ENCODE measurements at places on chromosomes 1 and 21.

DNA sequence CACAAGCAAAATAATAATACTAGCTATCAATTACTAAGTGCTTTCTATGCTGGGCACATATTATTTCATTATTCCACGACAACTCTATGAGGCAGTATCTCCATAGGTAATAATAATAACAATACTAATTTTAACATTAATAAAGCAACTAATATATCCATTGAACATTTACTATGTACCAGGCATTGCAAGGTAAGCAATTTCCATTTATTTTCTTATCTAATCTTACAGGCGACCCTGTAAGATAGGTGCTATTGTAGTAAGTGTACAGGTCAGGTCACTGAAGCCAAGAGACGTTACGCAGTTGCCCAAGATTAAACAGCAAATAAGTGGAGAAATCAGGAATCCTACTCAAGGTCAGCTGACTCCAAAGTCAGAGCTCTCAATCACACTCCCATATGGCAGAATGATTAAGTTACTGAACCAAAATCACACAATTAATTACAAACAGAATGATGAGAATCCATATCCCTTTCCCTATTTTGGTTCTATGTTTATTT, 198.4 kb downstream of the SLC45A1 start:
- DNase-seq, result no peak

GRCh38 chr21:25501996-25502665, 105.2 kb downstream of the MRPL39 start:
- DNase-seq, result no peak

DNA sequence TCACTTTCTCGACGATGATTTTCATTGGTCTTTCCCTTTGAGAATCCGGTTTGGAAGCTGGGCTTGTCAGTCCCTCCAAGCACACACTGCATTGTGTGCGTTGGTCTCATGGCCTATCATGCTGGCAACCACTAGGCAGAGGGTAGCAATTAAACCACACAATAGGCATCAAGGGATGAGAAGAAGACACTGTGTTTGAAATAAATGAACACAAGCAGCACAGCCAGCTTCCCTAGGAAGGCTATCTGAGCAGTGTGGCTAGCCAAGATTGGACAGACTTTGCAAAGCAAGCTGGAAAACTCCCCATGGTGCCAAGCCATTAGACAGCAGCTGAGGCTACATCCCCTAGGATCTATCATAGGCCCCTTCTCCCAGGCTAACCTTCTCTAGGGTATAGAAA, 288.7 kb downstream of the NUF2 start:
- no peak for DNase-seq

GRCh38 chr1:86953167-86953566, 38.7 kb downstream of the HS2ST1 start:
- no peak for DNase-seq

DNA sequence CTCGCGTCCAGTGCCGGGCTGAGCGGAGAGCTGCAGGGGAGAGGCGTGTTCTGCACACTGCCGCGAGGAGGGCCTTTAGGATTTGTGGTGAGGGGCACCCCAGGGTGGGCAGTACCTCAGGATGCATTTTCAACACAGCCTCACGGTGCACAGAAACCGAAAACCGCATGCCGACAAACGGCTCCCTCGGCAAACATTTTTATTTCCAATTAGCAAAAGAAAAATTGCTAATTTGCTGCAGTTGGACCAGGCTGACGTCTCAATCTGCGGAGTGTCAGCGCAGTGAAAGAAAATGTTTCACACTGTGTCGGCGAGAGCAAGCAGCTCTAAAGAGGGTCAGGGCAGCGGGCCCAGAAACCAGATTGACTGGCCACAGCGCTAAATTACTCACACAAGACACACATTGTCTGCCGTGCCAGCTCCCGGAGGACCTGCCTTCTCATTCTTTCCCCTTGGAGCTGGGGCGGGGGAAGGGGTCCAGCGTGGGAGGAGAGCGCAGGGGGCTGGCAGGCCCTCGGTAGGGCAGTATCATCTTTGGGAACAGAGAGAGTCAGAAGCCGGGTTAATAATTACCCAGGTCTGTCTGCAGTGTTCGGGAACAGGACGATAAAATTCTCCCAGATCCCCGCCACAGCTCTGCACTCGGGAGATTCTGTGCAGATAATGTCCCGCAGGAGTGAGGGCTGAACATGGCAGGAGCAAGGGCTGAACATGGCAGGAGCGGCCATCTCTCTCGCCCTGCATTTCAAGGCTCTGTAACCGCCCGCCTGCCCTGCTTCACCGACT, 150.2 kb downstream of the PRDM16 start:
- no peak for DNase-seq

All from activated CD8-positive, alpha-beta memory T cell treated with anti-CD3 and anti-CD28 coated beads for 4 hours (primary cell).